Metanephros (tissue), 2 donors: ENCODE measurements at places on chromosomes 6 and 20. TPM values are rescaled to one million over a fixed set of nuclear protein-coding genes. Genes with fewer than 3 reads are reported as not detected.

Gene TRIM10
- 2.7 TPM for total RNA-seq

Gene TTBK1
- total RNA-seq, result 0.29 TPM

Gene VSTM2L
- total RNA-seq, result 4.7 TPM

Gene DPM1
- 42.2 TPM for total RNA-seq

Gene IBTK
- 41.4 TPM for total RNA-seq

Gene KIAA0408
- 5.1 TPM for total RNA-seq

Gene LINC00237
- not detected for total RNA-seq

Gene PRRT1
- total RNA-seq, result 1.9 TPM

Gene SLC17A9
- 1.3 TPM for total RNA-seq

Gene UNC93A
- total RNA-seq, result 0.82 TPM

Gene KIF6
- 2.2 TPM for total RNA-seq

Gene BPI
- 6.4 TPM for total RNA-seq

Gene TMEM63B
- total RNA-seq, result 29.7 TPM

Gene C6orf132
- total RNA-seq, result 5.5 TPM

Gene ATXN1
- total RNA-seq, result 48.7 TPM

Gene TOX2
- total RNA-seq, result 1.2 TPM

Gene XKR7
- total RNA-seq, result 0.23 TPM

Gene KCNK16
- total RNA-seq, result not detected

Gene HLA-DQB1
- total RNA-seq, result 3.0 TPM

Gene VNN1
- 0.35 TPM for total RNA-seq

Gene EFCAB8
- not detected for total RNA-seq

Gene SOX4
- total RNA-seq, result 136 TPM

Gene ETV7
- total RNA-seq, result 0.29 TPM

Gene PNISR
- 175 TPM for total RNA-seq

Gene ANKRD6
- 22.6 TPM for total RNA-seq

Gene BACH2
- total RNA-seq, result 15.6 TPM

Gene CD109
- 18.4 TPM for total RNA-seq

Gene NOX3
- 2.1 TPM for total RNA-seq

Gene SYCP2
- 8.4 TPM for total RNA-seq

Gene TAP1
- total RNA-seq, result 22.2 TPM

Gene RIMS4
- total RNA-seq, result 1.1 TPM

Gene PTK6
- 0.76 TPM for total RNA-seq

Gene OXT
- not detected for total RNA-seq

Gene HIVEP1
- 29.1 TPM for total RNA-seq

Gene MMS22L
- total RNA-seq, result 16.8 TPM

Gene RUNX2
- total RNA-seq, result 3.3 TPM

Gene ZC2HC1B
- 0.93 TPM for total RNA-seq

Gene QRSL1
- total RNA-seq, result 15.5 TPM

Gene LHFPL5
- not detected for total RNA-seq
